ENCODE measurements at places on chromosomes 1 and 21.
A peak's percentile ranks its signal among the peaks of the same experiment; 100 is the strongest.

DNA sequence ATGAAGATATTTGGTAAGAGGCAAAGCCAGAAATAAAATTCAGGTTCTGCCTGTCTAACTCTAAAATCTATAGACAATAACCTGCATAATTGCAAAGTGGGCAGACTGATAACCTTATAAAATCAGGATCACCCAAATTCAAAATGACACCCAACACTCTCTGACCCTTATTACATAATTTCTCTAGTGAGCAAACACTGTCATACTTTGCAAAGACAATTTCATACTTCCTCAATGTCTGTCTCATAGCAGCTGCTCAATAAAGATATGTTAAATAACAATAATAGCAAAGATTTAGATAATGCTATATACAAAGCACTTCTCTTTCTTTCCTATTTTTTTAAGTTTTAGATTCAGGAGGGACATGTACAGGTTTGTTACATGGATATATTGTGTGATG, 118.5 kb downstream of the UCHL5 start:
- no peak for DNase-seq

DNA sequence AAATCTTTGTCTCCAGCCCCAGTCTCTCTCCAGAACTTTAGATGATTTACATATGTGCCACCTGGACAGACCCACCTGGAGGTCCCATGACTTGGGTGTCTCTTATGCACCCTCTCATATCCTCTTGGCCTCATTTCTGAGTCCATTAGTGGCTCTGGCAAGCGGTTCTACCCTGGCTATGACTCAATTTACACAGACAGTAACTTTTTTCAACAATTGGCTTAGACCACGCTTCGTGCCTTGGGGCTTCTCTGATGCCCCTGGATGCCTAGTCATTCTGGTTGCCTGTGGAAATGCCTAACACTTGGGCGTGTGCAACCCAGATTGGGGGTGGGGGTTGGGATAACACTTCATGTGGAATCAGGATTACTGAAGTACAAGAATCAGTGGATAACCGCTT, 57.1 kb upstream of the GADD45A start:
- no peak for DNase-seq

DNA sequence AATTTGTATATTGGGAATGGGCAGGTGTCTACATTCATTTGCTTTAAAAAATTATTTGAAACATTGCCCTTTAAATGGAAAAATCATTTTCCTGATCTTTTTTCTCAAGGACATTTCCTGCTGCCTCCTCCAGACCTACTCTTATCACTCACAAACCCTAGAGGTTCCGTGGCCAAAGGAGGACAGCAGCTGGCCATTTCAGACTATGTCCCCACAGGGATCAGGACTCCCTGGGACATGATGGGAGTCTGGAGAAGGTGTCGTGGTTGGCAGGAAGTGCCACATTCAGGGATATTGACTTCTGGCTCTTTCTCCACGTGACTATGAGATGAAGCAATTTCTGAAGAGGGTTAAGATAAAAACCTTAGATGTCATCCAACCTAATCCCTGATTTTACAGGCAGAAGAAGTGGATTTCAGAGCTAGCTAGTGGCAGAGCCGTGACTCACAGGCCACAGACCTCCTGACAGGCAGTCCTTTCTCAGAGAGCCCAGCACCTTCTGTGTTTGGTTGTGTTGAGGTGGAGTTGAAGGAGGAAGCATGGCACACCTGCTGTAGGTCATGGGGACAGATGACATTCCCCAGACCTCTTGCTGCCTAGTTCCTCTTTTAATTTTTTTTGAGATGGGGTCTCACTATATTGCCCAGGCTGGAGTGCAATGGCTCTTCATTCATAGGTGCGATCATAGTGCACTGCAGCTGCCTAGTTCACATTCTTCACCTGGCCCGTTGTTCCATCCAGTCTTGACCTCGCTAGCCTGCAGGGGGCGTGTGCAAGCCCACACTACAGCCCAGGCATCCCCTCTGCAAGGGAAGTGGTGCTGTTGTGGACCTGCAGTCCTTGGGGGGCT, 25.5 kb upstream of the IL10 start:
- DNase-seq = peak; percentile 19

- DNase-seq = peak; percentile 49
Observed at GRCh38 chr1:212386029-212386428, 28.7 kb downstream of the PACC1 start.

- no peak for DNase-seq
Observed at GRCh38 chr1:113178522-113178921, 105.5 kb downstream of the LRIG2 start.

GRCh38 chr1:62444701-62445100, 7.9 kb downstream of the USP1 start:
- DNase-seq = no peak

GRCh38 chr1:211625040-211625439, 46.1 kb upstream of the SLC30A1 start:
- DNase-seq = no peak

GRCh38 chr1:244970744-244971551, 106.6 kb upstream of the HNRNPU start:
- DNase-seq = peak; percentile 97

- no peak for DNase-seq
Observed at GRCh38 chr1:19157653-19158052, 52.4 kb downstream of the UBR4 start.

DNA sequence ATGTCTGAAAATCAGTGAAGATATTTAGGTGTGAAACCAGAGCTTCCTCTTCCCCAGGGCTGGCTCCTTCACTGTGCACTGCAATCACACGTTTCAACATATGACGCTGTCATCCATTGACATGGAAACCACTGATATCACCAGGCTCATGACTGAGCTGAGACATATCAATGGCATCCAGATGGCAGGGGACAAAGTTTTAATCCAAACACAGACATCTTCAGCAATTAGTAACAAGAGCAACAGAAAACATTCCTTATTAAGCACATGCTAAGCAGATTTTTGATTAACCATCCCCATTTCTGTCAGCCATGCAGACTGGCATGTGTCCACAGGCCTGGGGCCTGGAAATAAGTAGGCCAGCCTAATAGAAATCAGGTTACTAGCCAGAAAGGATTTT, 108.0 kb upstream of the ADAR start:
- DNase-seq = peak; percentile 47

- peak; percentile 89 for DNase-seq
Observed at GRCh38 chr1:33433509-33434362, 2.8 kb upstream of the PHC2 start.

GRCh38 chr21:42228709-42229220, 9.8 kb downstream of the ABCG1 start:
- DNase-seq = no peak

DNA sequence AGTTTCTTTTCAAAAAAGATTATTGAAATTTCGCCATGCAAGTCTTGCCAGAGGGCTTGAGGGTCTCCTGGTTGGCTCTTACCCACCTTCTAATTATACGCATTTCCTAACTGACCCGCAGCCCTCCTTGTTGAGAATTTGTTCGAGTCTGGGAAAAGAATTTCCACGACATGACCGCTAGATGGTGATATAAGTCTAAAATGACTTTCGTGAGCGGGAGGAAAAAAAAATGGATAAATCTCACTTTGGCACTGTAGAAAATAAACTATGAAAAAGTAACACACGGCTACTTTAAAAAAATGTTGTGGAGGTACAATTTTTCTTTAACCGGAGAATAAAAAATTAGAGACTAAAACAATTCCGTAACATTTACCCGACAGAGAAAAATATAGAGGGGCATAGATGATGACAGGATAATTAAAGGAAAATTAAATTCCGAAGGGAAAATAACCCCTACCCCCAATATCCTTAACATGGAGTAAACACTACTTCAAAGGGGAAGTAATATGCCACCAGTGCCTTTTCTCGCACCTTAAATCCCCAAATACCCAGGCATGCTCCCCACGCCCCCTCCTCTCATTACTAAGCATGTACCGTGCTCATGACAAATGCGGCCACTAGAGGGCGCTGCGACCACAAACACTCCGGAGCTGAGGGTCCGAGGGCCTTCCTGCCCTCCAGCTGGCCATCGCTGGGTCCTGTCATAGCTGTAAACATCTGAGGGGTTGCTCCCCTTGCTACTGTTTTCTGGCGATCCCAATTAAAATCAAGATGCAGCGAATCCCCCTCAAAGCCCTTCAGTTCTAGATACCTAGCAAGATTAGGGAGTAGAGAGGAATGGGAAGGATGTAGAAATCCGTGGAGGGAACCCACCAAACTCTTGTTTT, 266.9 kb downstream of the ASTN1 start:
- DNase-seq = peak; percentile 72

GRCh38 chr1:53129891-53130597, 12.4 kb downstream of the SLC1A7 start:
- no peak for DNase-seq

DNA sequence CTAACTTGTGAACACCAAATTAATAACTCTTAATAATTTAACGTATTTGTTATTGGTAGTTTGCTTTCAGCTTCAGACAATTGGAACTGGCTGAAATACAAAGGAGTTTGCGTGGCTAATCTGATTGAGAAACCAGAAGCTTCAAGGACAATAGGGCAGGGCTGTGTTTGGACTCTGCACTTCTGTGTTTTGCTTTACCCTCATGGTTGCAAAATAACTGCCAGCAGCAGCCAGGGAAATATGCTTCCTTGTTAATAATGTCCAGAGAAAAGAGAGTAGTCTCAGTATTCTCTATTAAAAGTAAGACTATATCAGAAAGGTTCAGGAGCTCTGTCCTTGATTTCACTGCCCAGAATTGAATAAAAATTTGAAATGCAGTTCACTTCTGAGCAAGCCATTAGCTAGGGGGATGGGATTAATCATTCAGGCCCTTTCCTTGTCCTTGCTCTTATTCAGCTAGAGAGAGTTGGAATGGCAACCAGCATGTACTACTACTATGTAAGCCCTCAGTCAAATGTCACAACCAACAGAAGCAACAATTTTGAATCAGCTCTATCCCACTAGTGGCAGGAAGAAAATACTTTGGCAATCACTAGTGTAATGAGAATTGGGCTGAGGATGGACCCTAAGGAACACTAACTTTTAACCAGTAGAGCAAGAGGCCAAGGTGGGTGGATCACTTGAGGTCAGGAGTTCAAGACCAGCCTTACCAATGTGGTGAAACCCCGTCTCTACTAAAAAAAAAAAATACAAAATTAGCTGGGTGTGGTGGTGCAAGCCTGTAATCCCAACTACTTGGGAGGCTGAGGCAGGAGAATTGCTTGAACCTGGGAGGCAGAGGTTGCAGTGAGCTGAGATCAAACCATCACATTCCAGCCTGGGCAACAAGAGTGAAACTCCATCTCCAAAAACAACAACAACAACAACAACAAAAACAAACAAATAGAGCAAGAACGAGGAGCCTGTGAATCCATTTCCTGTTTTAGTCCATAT, 76.8 kb downstream of the POU2F1 start:
- no peak for DNase-seq

DNA sequence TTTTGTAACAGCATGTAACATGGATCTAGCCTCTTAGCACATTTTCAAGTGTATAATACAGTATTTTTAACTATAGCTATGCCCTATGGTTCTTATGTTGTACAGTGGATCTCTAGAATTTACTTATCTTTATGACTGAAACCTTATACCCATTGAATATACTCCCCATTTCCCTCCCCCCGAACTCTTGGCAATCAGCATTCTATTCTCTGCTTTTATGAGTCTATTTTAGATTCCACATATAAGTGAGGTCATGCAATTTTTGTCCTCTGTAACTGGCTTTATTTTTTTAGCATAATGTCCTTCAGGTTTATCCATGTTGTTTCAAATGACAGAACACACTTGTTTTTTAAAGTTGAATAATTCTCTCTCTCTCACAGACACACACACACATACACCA, 3.1 kb upstream of the GBP6 start:
- DNase-seq = no peak

DNA sequence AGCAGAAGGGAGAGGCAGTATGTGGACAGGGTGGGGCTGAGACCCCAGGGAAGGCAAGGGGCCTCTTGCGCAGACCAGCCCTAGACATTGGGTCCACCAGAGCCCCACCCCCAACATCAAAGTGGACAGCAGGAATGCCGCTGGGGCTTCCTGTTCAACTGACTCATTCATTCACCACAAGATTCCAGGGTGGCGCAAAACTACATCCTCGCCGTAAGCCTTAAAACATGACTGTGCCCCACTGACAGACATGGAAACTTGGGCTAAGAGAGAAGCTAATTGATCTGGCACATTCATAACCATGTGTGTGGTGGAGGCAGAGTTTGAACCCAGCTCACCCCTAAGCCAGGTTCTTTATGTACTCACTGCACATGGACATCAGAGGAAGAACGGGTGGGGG, 14.0 kb downstream of the COL16A1 start:
- peak; percentile 93 for DNase-seq

- no peak for DNase-seq
Observed at GRCh38 chr1:205324781-205325180, 3.2 kb upstream of the NUAK2 start.

DNA sequence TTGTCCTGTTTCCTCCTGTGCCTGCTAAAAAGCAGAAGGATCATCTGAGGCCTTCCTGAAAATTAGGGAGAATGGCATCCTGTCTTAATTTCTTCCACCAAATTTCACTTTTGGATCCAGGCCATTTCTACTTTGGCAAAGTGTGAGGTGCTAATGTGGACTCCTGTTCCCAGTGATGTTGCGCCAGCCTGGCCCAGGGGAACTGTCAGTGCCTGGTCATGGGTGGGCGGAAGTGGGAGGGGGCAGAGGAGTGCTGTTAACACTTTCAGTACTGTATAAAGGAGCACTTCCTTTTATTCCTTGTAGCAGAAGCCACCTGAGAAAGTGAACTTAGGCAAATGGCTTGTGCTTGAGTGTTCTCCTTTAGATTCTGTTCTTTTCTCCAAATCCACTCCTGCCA, 19.9 kb downstream of the ELAPOR1 start:
- no peak for DNase-seq

GRCh38 chr21:28283641-28284490, 708.8 kb downstream of the LTN1 start:
- peak; percentile 47 for DNase-seq

- no peak for DNase-seq
Observed at GRCh38 chr1:184218458-184219075, 167.0 kb downstream of the TSEN15 start.

DNA sequence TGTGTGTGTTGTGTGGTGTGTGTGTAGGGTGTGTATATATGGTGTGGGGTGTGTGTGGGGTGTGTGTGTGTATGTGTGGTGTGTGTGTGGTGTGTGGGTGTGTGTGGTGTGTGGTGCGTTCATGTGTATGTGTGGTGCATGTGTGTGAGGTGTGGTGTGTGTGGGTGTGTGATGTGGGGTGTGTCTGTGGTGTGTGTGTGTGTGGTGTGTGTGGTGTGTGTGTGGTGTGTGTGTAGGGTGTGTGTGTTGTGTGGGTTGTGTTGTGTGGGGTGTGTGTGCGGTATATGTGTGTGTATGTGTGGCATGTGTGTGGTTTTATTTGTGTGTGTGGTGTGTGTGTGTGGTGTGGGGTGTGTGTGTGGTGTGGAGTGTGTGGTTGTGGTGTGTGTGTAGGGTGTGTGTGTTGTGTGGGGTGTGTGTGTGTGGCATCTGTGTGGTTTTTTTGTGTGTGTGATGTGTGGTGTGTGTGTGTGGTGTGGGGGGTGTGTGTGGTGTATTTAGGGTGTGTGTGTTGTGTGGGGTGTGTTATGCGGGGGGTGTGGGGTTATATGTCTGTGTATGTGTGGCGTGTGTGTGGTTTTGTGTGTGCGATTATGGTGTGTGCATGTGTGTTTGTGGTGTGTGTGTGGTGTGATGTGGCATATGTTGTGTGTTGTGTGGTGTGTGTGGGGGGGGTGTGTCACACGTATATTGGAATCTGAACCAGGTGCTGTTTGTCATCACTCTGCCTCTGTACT, 17.1 kb upstream of the ZBTB21 start:
- DNase-seq = no peak

Measured in myocyte (in vitro differentiated cells).